ENCODE measurements at places on chromosomes 3 and 15. TPM values are rescaled to one million over a fixed set of nuclear protein-coding genes. Genes with fewer than 3 reads are reported as not detected.

GRCh38 chr15:101174152-101174920 lies 77.5 kb downstream of the CHSY1 start:
- DNase-seq: no peak

FBXW12 gene
- not detected for total RNA-seq

DNA sequence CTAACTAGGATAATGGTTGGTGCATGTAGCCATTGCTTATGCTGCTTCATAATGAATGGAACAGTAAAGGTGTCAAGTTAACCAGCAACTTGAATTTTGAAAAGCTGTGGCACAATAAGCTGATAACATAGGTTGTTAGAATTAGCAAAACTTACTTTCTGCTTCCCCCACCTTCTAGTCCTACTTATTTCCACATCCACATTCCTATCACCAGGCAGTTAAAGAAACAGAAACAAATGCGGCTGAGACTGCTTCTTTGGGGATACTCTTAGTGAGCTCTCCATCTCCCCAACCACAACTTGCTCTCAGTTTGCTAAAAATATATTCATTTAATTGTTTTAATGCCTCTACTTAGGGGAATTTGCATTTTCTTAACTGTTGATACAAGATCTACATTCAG lies 215.1 kb downstream of the TIGIT start:
- DNase-seq: no peak

- DNase-seq: no peak
These were observed 369 bp upstream of the U2SURP start for GRCh38 chr3:143001034-143001368.

GRCh38 chr15:78937132-78937739 lies 7.6 kb downstream of the CTSH start:
- peak; percentile 19 for DNase-seq

SATB1 gene
- 211 TPM for total RNA-seq

- no peak for DNase-seq
These were observed 36.1 kb upstream of the EPHB3 start for GRCh38 chr3:184525337-184526087.

FAM107A gene
- total RNA-seq: not detected

Data from CD4-positive, alpha-beta memory T cell (primary cell).